ENCODE measurements at places on chromosomes 12 and 14. TPM values are rescaled to one million over a fixed set of nuclear protein-coding genes. Genes with fewer than 3 reads are reported as not detected.

SOS2 gene
- polyA plus RNA-seq: 6.2 TPM

SMCO2 gene
- polyA plus RNA-seq: 0.21 TPM

PLEKHD1 gene
- polyA plus RNA-seq: 0.05 TPM

BRF1 gene
- 10.2 TPM for polyA plus RNA-seq
